PC-3 (cell line): ENCODE measurements at places on chromosomes 7 and 10. TPM values are rescaled to one million over a fixed set of nuclear protein-coding genes. Genes with fewer than 3 reads are reported as not detected.

GRCh38 chr10:107280293-107280692 is 115.8 kb upstream of the SORCS1 start:
- no peak for DNase-seq

- DNase-seq: peak; percentile 92
Measured at GRCh38 chr10:126397640-126398382, 9.5 kb upstream of the ADAM12 start.

GRCh38 chr7:132464740-132465139 is 111.5 kb downstream of the PLXNA4 start:
- DNase-seq: peak; percentile 88

The ZPBP gene
- total RNA-seq: not detected in 2 replicates

GRCh38 chr10:104308439-104308903 is 29.8 kb downstream of the ITPRIP start:
- DNase-seq: no peak
